GM19239 (cell line): ENCODE measurements at places on chromosomes 16 and 17.

- no peak for DNase-seq
Measured at GRCh38 chr17:13785981-13786598, 184.4 kb upstream of the HS3ST3A1 start.

- peak; percentile 25 for DNase-seq
Measured at GRCh38 chr16:81261049-81261648, 22.7 kb downstream of the BCO1 start.

- DNase-seq, result no peak
Measured at GRCh38 chr16:27769561-27770255, 219.8 kb downstream of the KATNIP start.

DNA sequence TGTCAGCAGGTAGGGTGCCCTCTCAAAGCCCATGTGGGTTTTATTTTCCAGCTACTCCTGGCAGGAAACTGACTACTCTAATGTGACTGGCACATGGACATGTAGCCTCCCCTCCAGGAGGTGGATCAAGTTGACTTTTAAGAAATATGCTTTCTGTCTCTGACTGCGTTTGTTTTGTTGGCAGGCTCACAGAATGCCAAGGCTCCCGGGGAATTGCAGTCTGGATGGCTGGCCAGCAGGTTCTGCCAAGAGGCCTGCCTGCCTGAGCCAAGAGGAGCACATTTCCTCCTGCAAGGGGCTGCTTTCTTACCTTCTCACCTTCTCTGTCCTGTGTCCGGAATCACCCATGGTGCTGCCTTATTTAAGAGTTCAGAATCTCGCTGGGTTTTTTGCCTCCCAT is 217.3 kb upstream of the ERCC4 start:
- no peak for DNase-seq

DNA sequence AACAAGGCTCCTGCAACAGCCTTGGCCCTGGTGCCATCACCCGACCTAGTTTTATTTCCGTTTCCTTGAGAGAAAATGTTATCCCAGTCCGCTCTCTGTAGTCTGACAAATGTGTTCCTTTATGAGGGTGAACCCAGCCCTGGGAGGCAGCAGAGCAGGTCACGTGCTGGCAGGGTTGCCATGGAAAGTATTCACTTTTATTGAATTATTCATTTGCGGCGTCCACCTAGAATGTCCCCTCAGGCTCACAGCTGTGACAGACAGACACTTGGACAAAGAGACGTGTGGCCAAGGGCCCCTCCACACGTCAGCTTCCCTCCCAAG is 90.0 kb downstream of the WSCD1 start:
- DNase-seq, result no peak

- DNase-seq, result peak; percentile 43
Measured at GRCh38 chr17:21239680-21240368, 13.4 kb downstream of the NATD1 start.
